ENCODE measurements at places on chromosomes 4 and X. TPM values are rescaled to one million over a fixed set of nuclear protein-coding genes. Genes with fewer than 3 reads are reported as not detected.
A peak's percentile ranks its signal among the peaks of the same experiment; 100 is the strongest.

DNA sequence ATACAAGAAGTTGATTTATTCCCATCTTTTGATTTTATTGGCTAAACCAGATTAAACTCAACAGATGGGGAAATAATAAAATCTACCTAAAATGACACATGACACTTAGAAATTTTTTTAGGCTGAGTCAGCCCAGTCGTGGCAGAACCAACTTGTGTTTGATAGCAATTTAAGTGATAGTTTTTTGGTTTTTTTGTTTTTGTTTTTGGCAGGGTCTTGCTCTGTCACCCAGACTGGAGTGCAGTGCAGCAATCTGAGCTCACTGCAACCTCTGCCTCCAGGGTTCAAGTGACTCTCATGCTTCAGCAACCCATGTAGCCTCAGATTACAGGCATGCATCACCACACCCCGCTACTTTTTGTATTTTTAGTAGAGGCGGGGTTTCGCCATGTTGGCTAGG, 370.3 kb upstream of the NOCT start:
- no peak for DNase-seq

DNA sequence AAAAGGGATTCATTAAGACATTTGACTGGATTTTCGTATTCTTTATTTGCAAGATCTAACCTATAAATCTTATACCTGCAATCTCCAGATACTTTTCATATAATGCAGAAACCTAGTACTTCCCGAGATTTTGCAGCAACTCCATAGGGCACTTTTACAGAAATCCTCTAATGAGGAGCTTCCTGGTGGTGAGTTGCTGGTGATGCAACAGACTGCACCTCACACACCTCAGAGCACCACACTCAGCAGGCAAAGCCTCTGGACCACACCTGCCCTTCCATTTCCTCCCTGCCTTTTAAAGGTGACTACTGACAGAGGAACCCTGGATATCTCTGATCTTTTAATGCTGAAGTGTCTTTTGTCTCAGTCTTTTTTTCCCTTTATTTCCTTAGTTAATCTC, 289.4 kb downstream of the TRAM1L1 start:
- DNase-seq: no peak

DNA sequence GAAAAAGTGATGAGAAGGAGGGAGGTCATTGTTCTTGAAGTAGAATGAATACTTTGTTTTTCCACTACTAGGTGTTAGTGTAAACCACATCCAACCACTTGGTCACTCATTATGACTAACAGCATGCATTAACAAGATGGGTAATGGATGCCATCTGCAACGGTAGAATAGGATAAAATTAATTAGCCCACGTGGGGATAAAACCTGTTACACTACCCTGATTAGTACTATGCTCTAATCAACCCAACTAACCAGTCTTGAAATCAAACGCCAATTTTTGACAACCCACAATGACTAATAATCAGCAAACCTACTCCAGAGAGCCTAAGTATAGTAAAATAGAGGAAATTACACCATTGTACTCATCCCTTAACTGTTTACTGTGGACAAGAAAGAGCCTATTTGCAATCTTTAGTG, 93.4 kb upstream of the MCF2 start:
- no peak for DNase-seq

MAGEA8 gene
- not detected for total RNA-seq

DNA sequence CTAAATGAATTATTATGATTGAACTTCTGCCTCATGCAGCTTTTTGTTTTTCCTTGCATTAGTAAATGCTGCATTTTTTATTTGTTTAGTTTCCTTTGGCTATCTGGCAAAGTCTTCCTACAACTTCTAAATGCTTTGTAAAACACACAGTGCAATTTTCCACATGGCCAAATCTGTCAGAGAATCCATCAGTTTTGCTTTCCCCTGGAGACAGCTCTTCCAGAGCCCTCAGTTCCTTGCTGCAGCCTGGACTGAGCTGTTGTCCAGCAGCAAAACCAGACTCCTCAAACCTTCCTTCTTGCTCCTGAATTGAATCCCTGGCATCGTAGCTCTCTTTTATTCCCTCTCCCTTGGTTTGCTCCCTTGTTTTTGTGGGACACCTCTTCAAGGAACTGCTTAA, 42.6 kb downstream of the MED28 start:
- no peak for DNase-seq

BANK1 gene
- total RNA-seq: 0.06 TPM

- DNase-seq: no peak
These were observed 172.5 kb downstream of the PCDH18 start for GRCh38 chr4:137359691-137360315.

ETDA gene
- total RNA-seq: not detected

GRCh38 chr4:173169428-173170181, 994 bp downstream of the GALNT7 start:
- DNase-seq: peak; percentile 62

DNA sequence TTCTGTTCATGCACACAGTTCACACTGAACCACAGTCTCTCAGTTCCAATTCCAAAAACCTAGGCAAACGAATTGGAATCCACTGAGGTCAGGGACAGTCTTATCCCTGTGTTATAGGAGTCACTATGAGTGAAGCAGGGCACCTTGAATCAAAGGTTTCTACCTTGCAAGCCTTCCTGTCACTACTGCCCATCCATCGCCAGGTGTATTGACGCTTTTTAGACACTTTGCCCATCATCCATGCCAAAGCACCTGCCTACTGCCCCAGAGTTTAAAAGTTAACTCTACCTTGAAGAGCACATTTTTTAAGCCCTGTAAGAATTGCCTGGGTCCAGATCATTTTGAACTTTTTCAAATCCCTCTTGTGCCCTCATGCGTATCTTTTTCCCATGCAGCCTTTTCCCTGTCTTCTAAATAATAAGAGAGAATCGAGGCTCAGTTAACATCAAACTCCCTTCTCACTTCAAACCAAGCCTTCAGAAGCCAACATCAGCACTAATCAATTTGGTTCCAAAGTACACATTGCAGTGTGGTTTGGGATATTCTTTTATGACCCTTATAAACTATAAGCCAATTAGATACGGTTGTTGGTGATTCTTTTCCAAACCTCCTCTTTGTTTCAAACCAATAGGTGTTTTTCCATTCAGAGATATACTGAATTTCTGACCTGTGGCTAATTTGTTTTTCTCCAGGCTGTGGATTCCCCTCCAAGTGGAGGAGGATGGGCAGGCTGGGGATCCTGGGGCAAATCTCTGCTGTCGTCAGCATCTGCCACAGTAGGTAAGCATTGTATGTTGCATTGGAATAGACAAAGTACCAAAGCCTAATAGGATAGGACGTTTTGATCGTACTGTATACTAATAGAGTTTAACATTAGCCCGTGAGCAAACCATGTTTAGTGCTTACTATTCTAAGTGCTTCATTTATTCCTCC, 23.7 kb downstream of the FAM114A1 start:
- DNase-seq: no peak

DNA sequence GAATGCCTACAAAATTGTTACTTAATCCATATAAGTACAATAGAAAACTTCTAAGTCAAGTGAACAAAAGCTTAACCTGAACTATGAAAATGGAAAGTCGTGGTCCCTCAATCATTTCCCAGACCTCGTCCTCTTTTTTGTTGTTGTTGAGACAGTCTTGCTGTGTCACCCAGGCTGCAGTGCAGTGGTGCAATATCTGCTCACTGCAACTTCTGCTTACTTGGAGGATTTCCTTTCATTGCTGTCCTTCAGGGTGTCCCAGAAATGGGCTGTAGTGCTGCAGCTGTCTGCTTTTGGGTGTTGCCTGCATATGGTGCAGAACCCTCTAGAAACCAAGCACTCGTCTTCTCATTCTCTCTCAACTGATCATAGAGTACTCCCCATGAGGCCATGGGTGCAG, 75.0 kb upstream of the IL2 start:
- DNase-seq: no peak

DNA sequence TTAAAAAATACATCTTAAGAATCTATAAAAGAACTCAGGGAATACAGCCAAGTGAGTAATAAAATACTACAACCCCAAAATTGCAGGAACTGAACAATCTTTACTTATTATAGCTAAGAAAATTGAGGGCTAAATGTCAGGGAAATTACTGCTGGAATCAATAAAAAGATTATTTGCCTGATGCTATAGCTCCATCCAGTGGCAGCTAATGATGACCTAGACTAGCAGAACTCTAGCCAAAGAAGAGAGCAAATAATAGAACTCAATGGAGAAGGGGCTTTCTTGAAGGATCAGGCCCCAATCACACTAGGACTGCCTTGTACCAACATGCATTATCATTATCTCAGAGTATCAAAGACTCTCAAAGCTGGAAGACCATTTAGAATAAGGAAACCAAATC, 85.0 kb upstream of the FAM241A start:
- DNase-seq: no peak

CRMP1 gene
- 0.15 TPM for total RNA-seq

GIMD1 gene
- total RNA-seq: not detected

- DNase-seq: no peak
These were observed 12.5 kb upstream of the SPATA4 start for GRCh38 chr4:176207839-176208238.

NIPAL1 gene
- 0.62 TPM for total RNA-seq

DNA sequence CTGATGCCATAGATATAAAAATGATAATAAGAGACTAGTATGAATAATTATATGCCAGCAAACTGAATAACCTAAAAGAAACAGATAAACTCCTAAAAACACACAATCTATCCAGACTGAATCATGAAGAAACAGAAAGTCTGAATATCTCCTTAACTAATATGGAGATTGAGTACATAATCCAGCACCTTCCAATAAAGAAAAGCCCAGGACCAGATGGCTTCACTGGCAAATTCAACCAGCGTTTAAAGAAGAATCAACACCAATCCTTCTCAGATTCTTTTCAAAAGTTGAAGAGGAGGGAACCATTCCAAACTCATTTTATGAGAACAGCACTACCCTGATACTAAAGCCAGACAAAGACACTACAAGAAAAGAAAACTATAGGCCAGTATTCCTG, 26.5 kb upstream of the RNF212 start:
- no peak for DNase-seq

DNA sequence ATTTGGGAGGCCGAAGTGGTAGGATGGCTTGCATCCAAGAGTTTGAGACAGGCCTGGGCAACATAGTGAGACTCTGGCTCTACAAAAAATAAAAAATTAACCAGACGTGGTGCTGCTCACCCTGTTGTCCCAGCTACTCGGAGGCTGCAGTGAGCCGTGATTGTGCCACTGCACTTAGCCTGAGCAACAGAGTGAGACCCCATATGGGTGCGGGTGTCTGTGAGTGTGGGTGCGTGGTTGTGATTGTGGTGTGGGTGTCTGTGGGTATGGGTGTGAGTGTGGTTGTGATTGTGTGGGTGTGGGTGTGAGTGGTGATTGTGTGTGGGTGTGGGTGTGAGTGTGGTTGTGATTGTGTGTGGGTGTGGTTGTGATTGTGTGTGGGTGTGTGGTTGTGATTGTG, 114.6 kb downstream of the UBE2K start:
- no peak for DNase-seq

DDX53 gene
- not detected for total RNA-seq

- DNase-seq: no peak
These were observed 143.2 kb downstream of the LHFPL1 start for GRCh38 chrX:112536544-112536943.

FGF5 gene
- total RNA-seq: not detected

SPANXN4 gene
- total RNA-seq: not detected

DNA sequence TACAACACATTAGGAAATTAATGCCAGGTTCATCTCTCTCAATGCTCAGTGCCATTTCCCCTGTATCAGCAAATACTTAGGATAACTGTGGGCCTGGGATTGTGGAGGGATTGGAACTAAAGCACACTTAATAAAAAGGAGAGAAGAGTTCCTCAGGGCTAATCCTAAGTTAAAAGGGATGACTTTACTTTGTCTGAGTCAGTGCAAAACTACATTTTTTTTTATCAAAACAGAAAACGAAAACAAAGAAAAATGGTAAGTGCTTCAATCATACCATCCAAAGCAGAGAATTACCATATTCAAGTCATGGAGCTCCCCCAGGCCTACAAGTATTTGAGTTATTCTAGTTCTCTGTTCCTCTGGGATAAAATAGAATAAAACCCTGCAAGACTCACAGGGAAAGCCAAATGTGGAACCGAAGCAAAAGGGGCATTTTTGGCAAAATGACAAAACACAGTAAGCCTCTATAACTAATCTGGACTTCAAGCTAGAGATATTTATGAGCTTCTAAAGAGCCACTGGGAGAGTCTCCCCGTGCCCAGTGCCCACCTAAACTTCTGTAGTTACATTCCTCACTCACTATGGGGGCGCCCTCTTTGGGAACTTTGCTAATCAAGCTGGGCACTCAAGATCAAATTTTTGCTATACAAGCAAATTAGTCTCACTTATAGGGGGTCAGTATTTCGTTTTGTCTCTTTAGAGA, 53.4 kb downstream of the PALLD start:
- no peak for DNase-seq

GYPE gene
- total RNA-seq: not detected

DNA sequence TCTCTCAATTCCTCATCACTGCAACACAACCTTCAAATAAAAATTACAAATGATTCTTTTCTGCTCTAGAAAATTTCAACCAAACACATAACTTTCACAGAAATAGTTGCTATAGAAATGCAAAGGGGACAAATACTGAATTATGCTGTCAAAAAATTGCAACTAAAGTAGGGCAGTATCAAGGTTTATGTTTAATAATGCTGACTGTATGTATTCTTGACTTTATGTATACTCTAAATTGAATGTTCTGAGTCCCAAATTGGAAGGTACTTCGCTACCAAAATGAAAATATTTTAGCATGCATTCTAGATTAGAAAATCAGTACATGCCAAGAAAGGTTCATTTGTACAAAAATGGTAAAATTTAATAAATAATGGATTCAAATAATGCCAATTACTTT, 237.3 kb upstream of the TET2 start:
- DNase-seq: no peak

- DNase-seq: no peak
These were observed 646 bp downstream of the DOK7 start for GRCh38 chr4:3463556-3464348.

DNA sequence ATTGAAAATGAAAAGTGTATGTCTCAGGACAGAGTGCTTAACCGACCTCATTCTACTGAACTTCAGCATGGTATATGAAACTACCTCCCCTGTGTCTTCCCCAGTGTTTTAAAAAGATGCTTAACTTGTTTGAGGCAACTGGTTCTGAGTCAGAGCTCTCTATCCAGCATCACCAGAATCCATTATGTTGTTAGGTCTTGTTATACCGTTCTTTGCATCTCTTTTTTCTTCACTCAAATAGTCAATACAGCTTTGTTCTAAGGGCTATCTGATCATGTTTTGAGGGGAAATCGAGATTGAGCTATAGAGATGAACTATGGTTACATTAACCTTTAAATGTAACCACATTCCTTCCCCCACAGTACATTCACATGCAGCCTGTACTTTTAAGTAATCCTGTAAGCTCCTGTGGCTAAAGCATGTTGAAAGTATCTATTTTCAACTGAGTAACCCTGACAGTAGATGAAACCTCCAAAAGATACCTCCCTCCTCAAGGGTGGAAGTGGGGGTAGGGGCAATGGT, 514.4 kb downstream of the RPA4 start:
- no peak for DNase-seq

RBM46 gene
- total RNA-seq: not detected

ASB5 gene
- not detected for total RNA-seq

DNA sequence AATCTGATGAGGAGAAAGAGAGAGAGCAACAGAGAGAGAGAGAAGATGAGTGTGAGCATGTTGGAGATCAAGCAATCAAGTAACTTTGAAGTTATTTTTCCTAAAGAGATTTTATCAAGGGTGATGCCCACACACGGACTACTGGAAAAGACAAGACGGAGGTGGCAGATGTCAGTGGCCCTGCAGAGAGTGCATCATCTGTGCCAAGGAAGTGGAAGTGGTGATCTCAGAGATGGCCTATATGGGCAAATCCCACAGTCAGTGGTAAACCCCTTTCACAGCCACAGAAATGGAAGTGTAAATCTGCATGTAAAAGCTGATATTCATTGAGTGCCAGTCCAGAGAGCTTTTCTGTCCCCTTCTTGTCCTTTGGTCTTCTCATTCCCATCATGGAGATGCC, 577.2 kb upstream of the AADAT start:
- no peak for DNase-seq

F8A3 gene
- total RNA-seq: 37.9 TPM
